A549 treated with AZD2906 at 1 μM for 4 hours (cell line): ENCODE measurements at places on chromosomes 3 and 15. TPM values are rescaled to one million over a fixed set of nuclear protein-coding genes. Genes with fewer than 3 reads are reported as not detected.

ENTPD3 gene
- total RNA-seq = 0.03 TPM in 2 of 5 replicates, not detected in the others

ZNF660 gene
- not detected in 5 replicates for total RNA-seq

ANKRD63 gene
- total RNA-seq = 0.24 to 0.43 TPM (median 0.33 TPM) in 5 replicates

SLC12A1 gene
- not detected in 5 replicates for total RNA-seq

PGBD4 gene
- 1.1 to 1.8 TPM (median 1.5 TPM) in 5 replicates for total RNA-seq

FANCD2OS gene
- total RNA-seq = not detected in 5 replicates

EFCAB12 gene
- 0.70 to 1.3 TPM (median 1.0 TPM) in 5 replicates for total RNA-seq

EIF4A2 gene
- 126 to 141 TPM (median 129 TPM) in 5 replicates for total RNA-seq

ARIH2 gene
- 48.2 to 62.9 TPM (median 55.2 TPM) in 5 replicates for total RNA-seq

GP9 gene
- 0.14 TPM in 1 of 5 replicates, not detected in the others for total RNA-seq

MYO5C gene
- total RNA-seq = 4.8 to 6.6 TPM (median 5.9 TPM) in 5 replicates

ITPKA gene
- total RNA-seq = 6.5 to 12.4 TPM (median 10.2 TPM) in 5 replicates
